AG09309 (cell line): ENCODE measurements at places on chromosomes 2 and 18.

- DNase-seq, result no peak
These were observed 18.9 kb downstream of the INPP4A start for GRCh38 chr2:98463551-98463971.

DNA sequence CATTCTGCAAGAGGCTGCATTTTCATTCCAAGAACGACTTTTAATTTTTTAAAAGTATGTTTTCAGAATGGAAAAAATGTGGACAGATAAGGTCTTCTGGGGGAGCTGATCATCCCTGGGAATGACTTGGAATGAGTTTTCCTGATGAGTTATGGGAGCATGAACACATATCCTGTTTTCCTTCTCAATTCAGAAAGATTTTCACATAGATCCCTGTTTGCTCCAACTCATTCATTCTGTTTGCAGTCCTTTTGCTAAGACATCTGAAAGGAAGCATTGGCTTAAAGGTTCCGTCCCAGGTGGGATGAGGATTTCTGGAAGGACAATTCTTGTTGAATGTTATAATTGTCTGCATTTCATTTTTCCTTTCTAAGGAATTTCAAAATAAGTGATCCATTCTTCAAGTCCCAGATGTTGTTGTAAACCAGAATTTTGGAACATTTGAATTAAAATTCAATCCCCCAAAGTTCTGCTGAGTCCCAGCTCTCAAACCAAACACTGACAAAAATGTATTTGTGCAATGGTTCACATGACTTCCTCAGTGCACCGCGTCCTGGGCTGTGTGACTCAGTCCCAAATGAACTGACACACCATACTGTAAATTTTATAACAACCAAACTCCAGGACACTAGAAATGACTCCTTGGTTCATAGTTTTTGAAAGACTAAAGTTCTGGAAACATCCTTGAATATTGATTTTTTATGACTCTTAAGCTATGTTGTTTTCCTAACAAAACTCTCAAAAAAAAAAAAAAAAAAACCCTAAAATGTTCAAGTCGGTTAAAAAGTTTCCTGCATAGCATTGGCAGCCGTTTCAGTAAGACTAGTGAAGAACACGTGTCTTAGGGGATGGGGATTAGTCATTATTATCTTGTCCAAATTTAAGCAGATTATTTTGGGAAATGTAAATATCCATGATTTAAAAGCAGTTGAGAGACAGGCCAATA lies 281.8 kb upstream of the TCF4 start:
- DNase-seq, result no peak

GRCh38 chr2:219870041-219870440 lies 242.6 kb downstream of the SLC4A3 start:
- no peak for DNase-seq

DNA sequence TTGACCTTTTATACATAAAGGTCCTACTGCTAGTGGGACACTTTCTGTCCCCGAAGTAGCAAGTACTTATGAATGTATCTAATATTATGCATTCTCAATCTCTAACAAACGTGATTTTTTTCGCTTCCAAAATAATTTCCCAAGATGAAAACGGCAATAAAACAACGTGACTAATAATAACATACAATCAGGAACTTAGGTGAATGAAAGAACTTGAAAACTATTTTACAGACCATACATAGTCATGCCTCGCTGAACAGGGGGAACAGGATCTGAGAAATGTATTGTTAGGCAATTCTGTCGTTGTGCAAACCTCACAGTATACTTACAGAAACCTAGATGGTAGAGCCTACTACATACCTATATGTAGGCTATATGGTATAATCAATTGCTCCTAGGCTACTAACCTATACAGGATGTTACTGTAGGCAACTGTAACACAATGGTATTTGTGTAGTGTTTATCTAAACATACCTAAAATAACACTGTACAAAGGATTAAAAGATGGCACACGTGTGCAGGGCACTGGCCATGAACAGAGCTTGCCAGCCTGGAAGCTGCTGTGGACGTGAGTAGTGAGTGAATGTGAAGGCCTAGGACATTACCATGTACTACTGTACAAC lies 2.5 kb downstream of the RTN4 start:
- DNase-seq, result no peak

DNA sequence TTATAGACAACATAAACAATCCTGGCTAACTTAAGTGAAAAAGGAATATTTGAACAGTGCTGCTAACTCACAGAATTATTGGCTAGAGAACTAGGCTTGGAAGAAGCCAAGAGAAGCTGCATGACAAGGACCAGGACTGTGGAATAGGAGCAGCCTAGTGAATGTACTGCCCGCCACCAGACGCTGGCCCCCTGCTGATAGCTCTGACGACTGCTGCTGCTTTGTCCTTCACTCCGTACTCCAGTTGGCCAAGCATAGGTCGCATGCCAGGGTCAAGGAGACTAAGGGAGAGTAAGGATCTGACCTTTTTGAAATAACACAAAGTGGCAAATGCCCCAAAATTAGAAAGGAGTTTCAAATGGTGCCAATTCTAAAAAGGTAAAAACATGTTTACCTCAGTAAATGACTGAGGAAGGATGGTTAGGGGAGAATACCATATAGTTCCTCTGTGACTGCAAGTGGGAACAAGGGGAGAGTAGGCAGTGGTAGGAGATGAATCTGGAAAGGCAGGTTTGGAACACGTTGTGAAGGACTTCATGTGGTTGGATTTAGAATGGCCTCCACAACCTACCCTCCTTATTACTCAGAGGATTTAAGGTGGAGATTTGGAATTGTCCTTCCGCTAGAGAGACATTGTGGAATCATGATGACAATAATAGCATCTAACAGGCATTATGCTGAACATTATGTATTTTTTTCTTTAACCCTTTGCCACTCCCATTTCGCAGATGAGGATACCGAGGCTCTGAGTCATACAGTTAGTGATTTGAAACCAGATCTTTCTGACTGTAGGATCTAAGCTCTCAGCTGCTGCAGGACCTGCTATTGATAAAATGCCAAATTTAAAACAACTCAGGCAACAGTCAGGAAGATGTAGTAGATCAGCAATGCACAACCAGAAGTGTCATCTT lies 19.5 kb downstream of the STRADB start:
- DNase-seq, result no peak

GRCh38 chr2:240564561-240565332 lies 3.5 kb upstream of the RNPEPL1 start:
- DNase-seq, result no peak

DNA sequence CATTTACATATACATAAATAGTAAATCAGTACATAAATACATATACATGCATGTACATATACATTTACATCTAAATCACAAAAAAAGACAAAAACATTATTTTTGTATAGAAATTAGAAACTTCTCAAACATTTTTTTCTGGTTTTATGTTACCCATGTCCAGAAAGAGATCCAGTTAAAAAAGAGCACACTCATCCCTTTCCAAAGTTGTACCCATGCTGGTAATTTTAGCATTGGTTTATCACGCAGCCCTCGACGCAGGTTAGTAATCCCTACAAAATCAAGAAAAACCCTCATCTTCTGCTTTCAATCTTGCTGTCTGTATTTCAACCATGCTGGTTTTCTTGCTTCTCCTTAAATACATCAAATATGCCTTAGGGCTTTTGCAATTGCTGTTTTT lies 10.5 kb downstream of the SCN9A start:
- DNase-seq, result no peak

GRCh38 chr2:10810202-10811161 lies 2.1 kb downstream of the PDIA6 start:
- DNase-seq, result no peak

DNA sequence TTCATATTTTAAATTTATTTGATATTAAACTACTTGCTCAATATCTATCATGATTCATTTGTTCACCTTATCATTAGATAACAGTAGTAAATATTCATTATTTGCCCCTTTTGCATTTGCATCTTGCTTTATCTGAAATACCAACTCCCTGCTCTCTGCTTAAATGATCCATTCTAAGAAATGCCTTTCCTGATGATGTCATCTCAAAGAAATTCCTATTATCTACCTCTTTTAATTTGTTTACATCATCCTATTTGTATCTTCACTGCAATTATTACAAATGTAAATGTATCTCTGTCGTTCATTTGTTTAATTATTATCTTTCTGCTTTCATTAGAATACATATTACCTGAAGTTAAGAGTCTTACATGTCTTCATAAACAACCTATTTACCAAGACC lies 549.9 kb downstream of the CBLN2 start:
- no peak for DNase-seq

GRCh38 chr18:9630444-9630843 lies 16.1 kb upstream of the PPP4R1 start:
- no peak for DNase-seq

GRCh38 chr2:195658541-195658890 lies 1.5 kb downstream of the SLC39A10 start:
- DNase-seq, result peak; percentile 39

- peak; percentile 100 for DNase-seq
These were observed 35.2 kb downstream of the ZNF516 start for GRCh38 chr18:76459687-76460350.

DNA sequence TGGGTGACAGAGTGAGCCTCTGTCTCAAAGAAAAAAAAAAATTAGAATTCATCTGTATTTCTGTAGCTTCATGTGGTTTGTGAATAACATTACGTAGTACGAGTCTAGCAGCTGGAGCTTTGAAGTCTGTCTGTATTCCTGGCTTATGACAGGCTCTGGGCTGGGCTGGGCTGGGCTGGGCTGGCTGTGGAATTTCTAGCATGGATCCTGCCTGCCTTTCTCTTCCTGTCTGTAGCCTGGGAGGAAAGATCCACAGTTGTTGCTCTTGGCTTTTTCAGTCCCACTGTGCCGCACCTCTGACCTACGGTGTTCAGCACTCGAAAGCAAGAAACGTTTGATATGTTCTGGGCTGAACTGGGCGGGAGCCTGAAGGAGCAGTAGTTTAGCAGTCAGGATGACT lies 55.4 kb downstream of the BOLA3 start:
- DNase-seq, result no peak

- peak; percentile 1 for DNase-seq
These were observed 13.0 kb upstream of the SLC9A2 start for GRCh38 chr2:102606353-102606752.

- no peak for DNase-seq
These were observed 799.6 kb upstream of the HS6ST1 start for GRCh38 chr2:129118296-129118695.

- DNase-seq, result no peak
These were observed 2.4 kb downstream of the RNPEPL1 start for GRCh38 chr2:240570531-240571313.

GRCh38 chr2:86633155-86633651 lies 9.5 kb upstream of the RNF103 start:
- DNase-seq, result no peak

- no peak for DNase-seq
These were observed at the start of gene SLC8A1 for GRCh38 chr2:40451918-40452605. Gene SLC8A1 (minus strand): TSS chr2:40452090.

- DNase-seq, result no peak
These were observed 8.5 kb upstream of the NCKAP5 start for GRCh38 chr2:133576714-133577113.

GRCh38 chr2:35790292-35790691 lies 565.3 kb upstream of the CRIM1 start:
- DNase-seq, result no peak

GRCh38 chr18:39188278-39188677 lies 1622.7 kb upstream of the CELF4 start:
- no peak for DNase-seq

DNA sequence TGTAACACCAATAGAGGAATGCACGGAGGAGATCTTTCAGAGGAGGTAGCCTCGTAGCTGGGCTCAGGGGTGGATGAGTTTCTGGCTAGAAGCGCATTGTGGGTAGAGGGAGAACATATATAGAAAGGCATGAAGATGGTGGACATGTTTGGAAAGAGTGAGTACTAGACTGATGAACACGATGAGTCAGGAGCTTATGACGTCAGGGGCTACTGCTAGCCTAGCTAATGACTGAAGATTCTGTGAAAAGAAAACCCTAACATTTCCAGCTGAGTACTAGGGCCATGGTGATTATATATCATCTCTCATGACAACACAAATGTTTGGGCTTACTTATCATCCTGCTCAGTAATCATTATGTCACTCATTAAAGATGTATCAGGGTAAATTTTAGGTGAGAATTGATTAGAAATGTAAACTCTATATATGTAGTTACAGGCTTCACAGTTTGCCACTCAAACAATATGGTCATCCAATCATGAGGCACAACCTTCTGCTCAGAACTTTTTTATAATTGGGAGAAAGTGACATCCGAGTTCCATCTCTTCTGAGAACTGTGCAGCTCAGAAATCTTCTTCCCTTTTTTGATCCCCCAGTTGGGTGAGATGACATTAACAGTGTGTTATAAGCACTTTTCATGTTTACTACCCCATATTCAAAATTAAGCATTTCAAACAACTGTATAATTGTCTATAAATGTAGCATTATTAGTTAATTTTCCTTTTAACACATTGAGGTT lies 22.2 kb upstream of the IL1RN start:
- DNase-seq, result no peak
